Right ventricle myocardium inferior (tissue), 1 donor: ENCODE measurements at places on chromosomes 7 and 10. TPM values are rescaled to one million over a fixed set of nuclear protein-coding genes. Genes with fewer than 3 reads are reported as not detected.

Gene NPFFR1
- total RNA-seq, result not detected

GRCh38 chr10:117920956-117921355 is 125.8 kb downstream of the RAB11FIP2 start:
- peak; percentile 65 for DNase-seq

Gene RAPGEF5
- 9.4 TPM for total RNA-seq

Gene ASNS
- 6.7 TPM for total RNA-seq

- no peak for DNase-seq
Observed at GRCh38 chr10:15879058-15879457, 18.8 kb upstream of the MINDY3 start.

DNA sequence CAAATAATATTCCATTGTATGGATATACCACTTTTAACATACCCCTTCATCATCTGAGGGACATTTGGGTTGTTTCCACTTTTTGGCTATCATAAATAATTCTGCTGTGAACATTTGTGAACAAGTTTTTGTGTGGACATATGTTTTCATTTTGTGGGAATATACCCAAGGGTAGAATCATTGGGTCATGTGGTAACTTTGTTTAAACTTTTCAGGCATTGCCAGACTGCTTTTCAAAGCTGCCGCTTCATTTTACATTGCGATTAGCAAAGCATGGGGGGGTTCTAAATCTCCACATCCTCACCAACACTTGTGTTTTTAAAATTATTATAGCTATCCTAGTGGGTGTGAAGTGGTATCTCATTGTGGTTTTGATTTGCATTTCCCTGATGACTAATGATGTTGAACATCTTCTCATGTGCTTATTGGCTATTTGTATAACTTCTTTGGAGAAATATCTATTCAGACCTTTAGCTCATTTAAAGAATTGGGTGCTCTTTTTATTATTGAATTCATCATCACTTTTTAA is 8.4 kb upstream of the HHEX start:
- DNase-seq, result no peak

- no peak for DNase-seq
Observed at GRCh38 chr10:106625751-106626150, 538.8 kb downstream of the SORCS1 start.

DNA sequence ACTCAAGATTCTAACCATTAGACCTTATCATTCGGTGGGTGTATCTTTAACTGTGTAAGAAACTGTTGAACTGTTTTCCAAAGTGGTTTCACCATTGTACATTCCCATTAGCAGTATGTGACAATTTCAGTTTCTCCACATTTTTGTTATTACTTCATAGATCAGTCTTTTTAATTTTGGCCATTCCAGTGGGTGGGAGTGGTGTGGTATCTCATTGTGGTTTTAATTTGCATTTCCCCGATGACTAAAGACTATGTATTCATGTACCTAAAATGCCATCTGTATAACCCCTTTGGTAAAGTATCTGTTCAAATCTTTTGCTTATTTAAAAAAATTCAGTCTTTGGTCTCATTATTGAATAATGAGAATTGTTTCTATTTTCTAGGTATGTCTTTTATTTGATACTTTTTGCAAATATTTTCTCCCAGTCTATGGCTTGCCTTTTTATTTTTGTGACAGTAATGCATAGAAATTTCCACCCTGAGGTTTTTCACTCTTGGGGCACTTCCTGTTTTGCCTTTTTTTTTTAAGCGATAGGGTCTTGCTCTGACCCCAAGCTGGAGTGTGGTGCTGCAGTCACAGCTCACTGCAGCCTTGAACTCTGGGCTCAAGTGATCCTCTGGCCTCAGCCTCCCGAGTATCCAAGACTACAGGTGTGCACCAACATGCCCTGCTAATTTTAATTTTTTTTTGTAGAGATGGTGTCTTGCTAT is 141.1 kb upstream of the ITGB1 start:
- no peak for DNase-seq

GRCh38 chr10:4101918-4102654 is 317.1 kb upstream of the KLF6 start:
- no peak for DNase-seq

Gene CYP3A4
- not detected for total RNA-seq

DNA sequence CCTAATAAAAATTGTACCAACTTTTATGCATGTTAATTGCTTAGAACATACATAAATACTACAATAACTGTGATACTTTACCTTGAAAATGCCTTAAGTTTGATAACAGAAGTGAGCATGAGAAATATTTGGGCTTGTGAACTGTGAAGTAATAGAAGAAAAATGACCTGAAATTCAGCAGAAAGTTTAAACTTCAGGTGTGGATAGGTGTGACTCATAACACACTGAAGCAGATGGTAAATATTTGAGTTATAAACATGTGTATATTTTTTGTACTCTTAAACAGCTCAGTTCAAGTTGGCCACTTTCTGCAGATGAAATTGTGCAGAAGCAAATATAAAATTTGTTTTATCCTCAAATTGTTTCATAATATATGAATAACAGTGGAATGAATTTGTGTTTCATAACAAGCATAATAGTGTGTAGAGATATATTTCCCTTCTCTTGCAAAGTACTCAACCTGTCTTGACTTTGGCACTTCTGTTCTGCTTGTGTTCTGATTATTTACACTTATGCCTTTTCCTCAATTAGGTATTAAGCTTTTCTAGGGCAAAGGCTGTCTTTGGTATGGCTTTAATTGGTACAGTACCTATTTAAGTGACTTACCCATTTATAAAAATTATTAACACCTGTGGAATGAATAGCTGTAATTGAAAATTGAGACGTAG is 122.4 kb downstream of the PRKG1 start:
- no peak for DNase-seq

DNA sequence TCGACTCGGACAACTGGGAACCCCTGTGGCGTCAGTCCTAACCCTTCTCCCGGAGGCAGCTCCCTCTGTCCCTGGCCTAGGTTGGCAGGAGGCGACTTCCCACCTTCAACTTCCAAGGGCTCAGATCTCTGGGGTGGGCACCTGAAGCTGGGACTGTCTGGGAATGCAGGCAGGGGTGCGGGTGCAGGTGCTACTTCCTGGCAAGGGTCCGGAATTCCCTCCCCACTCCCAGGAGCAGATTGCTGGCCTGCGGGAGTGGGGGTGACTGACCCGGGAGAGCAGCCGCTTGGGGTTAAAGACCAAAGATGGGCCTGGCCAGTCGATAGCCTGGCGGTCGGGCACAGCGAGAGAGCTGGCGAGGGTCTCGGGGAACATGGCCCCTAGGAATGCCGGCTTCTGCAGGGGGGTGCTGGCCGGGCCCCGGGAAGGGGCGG is 387 bp downstream of the EPHA1 start:
- DNase-seq, result peak; percentile 64

Gene ARHGAP19
- total RNA-seq, result 5.6 TPM

GRCh38 chr7:66699998-66700397 is 40.5 kb upstream of the RABGEF1 start:
- DNase-seq, result peak; percentile 80

Gene CPN1
- not detected for total RNA-seq

Gene CSTF2T
- 21.3 TPM for total RNA-seq

Gene SYT15B
- total RNA-seq, result 0.62 TPM

Gene CCL26
- total RNA-seq, result not detected

- DNase-seq, result no peak
Observed at GRCh38 chr10:104505521-104506042, 135.5 kb upstream of the SORCS3 start.

- DNase-seq, result peak; percentile 63
Observed at GRCh38 chr7:157652161-157652953, 315.6 kb downstream of the DNAJB6 start.

DNA sequence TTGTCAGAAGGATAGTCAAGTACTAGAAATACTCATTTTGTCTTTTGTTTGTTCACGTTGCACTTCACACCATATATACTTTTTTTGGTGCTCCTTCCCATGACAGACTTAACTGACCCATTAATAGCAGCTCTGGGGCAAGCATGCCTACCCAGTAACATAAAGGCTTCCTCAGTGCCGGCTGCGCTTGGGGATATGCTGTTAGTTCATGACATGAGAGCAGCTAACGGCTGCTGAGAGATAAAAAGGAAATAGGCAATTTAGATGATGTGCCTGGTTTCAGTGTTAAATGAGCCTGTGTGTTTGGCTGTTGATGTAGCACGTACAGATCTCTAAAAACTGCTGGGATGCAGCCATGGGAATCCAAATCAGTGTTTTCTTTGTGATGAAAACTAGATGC is 86.4 kb downstream of the TAX1BP1 start:
- no peak for DNase-seq

Gene PAX2
- not detected for total RNA-seq

- no peak for DNase-seq
Observed at GRCh38 chr10:28845009-28845682, 167.8 kb downstream of the BAMBI start.

Gene MRPS24
- 193 TPM for total RNA-seq

Gene HOXA13
- not detected for total RNA-seq

- no peak for DNase-seq
Observed at GRCh38 chr7:88057655-88058054, 123.6 kb downstream of the ADAM22 start.

DNA sequence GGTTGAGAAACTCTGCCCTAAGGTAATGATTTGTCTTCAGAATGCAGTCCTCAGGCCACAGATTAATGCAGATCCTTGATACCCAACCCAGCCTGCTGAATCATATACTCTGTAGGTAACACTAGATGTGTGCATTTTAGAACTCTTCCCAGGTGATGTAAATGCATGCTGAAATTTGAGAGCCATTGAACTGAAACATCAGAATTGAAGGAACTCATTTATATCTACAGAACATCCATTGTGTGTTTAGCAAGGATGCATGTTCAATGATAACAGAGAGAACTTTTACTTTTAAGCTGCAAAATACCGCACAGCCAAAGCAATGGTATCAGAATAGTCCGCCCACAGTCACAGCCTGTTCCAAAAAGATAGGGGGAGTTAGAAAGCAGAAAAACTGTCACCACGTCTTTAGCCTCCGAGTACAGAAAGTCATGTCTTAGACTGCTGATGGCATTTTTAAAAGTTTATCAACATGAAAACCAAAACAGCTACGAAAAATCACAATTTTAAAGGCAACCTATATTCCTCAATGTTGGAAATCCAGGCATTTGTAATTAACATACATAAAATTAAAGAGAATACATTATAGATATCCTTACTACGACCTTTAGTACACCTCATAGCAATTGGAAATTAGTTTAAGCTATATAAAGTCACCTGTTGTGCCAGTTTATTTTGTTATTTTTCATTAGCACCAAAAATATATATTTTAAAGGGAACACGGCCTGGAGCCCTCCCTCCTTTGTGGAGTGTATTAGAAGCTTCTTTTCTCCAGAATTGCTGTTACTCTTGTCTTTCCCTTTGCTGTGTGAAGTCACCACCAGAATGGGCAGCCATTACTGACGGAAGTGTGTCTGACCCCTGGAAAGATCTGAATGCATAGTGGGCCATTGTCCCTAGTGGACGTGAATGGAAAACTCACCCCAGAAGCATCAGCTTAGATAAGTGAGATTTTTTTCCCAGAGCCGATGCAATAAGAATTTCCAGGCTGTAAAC is 65.8 kb upstream of the PRKAR2B start:
- DNase-seq, result no peak

DNA sequence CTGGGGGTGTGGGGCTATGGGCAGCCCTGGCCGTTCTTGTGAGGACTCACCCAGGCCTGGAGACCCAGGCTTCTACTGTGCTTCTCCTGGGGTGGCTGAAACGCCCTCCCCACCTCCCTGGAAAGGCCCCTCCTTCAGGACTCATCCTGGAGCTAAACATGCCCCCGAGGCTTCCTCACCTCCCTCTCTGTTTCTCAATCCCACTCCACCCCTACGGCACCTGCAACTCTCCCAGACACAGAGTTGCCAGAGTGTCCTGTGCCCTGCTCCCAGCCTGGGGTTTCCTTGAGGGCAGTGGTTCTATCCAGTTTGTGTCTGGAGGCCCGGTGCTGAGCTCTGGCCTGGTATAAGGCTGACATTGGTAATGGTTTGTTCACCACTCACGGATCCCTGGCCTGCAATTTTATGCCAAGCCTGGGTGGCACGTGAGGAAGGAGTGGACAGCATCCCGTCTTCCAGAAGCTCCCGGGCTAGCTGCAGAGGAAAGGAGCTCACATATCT is 68.0 kb downstream of the GRID1 start:
- DNase-seq, result no peak

GRCh38 chr10:111298031-111298430 is 221.2 kb downstream of the ADRA2A start:
- DNase-seq, result no peak

Gene PLPP4
- total RNA-seq, result not detected

- no peak for DNase-seq
Observed at GRCh38 chr10:132793213-132793612, 7.3 kb upstream of the NKX6-2 start.

DNA sequence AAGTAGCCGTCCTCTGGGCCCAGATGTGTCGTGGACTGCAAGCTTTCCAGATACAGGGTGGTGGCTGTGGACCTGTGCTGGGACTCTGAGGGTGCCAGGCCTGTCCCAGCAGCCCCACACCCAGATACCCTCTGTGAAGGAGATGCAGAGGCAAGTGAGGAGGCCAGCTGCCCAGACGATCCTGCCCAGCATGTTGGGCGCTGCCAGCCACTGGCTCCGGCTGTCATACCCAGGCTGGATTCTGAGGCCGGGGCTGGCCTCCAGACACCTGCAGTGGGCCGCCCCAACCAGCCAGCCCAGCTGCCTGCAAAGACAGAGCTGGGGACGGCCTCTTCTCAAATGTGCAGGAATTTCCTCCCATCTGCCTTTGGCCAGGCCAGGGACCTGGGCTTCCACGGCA is 39.1 kb upstream of the EBF3 start:
- no peak for DNase-seq

DNA sequence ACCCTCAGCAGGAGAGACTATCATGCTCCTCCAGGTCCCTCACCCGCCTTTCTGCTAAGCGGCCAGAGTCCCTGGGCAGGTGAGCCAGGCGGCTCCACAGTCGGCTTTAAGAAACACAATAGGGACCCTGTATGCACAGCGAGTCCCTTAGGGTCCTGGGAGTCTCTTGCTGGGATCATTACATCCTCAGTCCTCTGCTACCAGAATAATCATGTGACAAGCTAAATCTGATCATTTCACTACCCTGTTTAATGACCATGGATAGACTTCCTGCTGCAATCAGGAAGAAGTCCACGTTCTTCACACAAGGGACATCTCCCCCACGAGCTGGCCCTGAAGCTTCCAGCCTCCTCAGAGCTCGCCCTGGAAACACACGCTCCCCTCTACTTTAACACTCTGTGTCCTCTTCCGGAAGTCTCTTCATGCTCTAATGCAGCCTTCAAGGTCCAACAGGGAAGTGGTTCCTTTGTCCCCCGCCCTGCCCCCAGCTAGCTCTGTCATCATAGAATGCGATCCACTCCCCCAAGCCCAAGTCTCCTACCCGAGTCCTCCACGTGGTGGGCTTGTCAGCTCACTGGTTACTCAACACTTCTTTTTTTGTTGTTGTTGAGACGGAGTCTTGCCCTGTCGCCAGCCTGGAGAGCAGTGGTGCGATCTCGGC is 101.5 kb downstream of the RNF216 start:
- DNase-seq, result peak; percentile 80

- no peak for DNase-seq
Observed at GRCh38 chr7:41039386-41039953, 663.4 kb downstream of the INHBA start.

Gene TDRD1
- total RNA-seq, result 4.0 TPM

Gene SPDYE11
- not detected for total RNA-seq
